ENCODE measurements at places on chromosomes 11 and 22.

GRCh38 chr11:9568854-9569587 is 4.4 kb upstream of the WEE1 start:
- DNase-seq, result peak; percentile 84

- no peak for DNase-seq
These were observed 1.2 kb upstream of the YDJC start for GRCh38 chr22:21631025-21631424.

GRCh38 chr22:24553597-24554312 is 1.2 kb downstream of the GUCD1 start:
- DNase-seq, result peak; percentile 26

GRCh38 chr11:132177106-132177505 is 806.7 kb downstream of the NTM start:
- DNase-seq, result no peak

GRCh38 chr11:134742224-134742612 is 330.2 kb upstream of the B3GAT1 start:
- no peak for DNase-seq

GRCh38 chr11:123132881-123133280 is 62.2 kb downstream of the CLMP start:
- DNase-seq, result no peak

- DNase-seq, result no peak
These were observed 207.8 kb downstream of the RAB38 start for GRCh38 chr11:87967459-87967858.

DNA sequence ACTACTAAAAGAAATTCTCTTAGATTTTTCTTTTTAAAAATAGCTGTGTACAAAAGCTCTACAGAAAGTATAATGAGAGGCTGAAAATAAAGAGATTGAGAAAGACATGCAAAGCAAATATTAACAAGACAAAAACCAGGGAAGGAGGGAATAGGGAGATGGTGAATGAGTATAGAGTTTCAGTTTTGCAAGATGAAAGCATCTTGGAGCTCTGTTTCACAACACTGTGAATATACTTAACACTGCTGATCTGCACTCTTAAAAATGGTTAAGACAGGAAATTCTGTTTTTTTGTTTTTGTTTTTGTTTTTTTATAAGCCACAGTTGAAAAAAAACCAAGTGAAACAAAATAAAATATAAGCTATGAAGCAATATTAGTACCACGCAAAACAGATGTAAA is 5.5 kb downstream of the TMEM218 start:
- DNase-seq, result no peak

- DNase-seq, result no peak
These were observed 24.0 kb upstream of the LRRC10B start for GRCh38 chr11:61484541-61484940.

GRCh38 chr11:3225826-3226750 is 6.1 kb downstream of the MRGPRE start:
- no peak for DNase-seq

DNA sequence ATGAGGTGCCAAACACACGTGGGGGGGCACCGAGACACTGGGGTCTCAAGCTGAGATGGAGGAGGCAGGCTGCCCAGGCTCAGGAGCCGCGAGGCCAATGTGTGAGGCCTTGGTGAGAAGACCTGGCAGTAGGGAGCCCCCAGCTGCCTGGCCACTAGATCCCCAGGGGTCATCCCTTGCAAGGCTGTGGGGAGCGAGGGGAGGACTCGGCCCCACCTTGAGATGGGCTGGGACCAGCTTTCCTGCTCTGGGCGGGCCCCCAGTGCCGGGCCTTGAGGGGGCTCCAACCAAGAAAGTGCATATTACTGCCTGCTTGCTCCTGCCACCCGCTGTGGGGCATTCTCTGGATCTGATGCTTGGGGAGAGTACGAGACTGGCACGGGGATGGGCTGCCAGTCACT is 107.0 kb downstream of the CTTN start:
- DNase-seq, result peak; percentile 38

GRCh38 chr22:17628406-17629172 is at the start of gene ATP6V1E1:
ATP6V1E1 (minus strand) TSS chr22:17628749; CDS start chr22:17628635, 114 bp downstream.
- peak; percentile 97 for DNase-seq

- DNase-seq, result no peak
These were observed 252.2 kb upstream of the MTNR1B start for GRCh38 chr11:92717240-92717639.

GRCh38 chr22:26565181-26565580 is 24.8 kb downstream of the TPST2 start:
- peak; percentile 80 for DNase-seq

DNA sequence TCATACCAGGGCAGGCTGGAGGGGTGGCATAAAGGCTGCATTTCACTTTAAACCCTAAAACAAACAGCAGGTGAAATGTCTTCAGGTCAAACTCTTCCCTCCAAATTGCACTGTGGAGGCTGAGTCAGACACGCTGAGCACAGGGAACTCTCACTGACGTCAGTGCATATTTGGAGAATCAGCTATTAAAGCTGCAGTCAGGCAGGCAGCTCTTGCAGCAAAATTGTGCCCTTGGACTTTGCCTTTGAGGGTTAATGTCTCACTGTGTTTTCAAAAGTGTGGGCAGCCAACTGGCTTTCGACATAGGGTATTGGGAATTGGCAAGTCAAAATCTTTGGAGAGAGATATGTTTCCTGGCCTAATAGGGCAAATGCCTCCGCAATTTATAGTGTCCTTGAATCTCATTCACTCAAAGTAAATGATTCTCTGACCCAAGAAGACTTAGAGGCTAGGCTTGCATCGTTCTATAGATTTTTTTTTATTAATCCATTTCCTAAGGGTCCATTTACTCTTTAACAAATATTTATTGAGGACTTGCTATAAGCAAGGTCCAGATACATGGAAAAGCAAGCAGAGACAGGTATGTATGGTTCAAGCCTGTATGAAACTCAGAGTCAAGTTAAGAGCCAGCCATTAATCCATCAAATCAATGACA is 27.7 kb upstream of the SMCO4 start:
- peak; percentile 52 for DNase-seq

GRCh38 chr22:38314933-38315822 is 2.1 kb downstream of the CSNK1E start:
- DNase-seq, result no peak

- DNase-seq, result peak; percentile 67
These were observed 12.7 kb upstream of the TMEM218 start for GRCh38 chr11:125123947-125124617.

DNA sequence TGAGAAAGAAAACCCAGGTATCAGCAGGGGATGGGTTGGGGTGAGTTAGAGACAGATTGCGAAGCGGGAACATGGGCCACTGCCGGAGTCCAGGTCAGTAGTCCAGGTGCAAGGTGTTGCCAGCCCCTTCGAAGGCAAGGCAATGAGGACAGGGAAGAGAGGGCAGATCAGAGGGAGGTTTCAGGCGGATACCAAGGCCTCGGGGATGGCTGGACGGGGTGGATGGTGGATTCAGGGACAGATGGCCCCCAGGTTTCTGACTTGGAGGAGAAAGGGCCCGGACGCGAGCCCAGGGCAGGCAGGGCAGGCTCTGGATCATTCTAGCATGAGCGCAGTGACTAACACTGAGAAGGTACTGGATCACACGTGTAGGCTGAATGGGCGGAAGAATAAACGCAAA is 25.4 kb upstream of the IGSF9B start:
- no peak for DNase-seq

- DNase-seq, result no peak
These were observed 71.4 kb downstream of the FANCF start for GRCh38 chr11:22554221-22554620.

- DNase-seq, result no peak
These were observed 126.0 kb downstream of the SYN3 start for GRCh38 chr22:32932176-32932575.

- no peak for DNase-seq
These were observed 38.0 kb upstream of the CD82 start for GRCh38 chr11:44527476-44527875.

GRCh38 chr11:130882138-130882551 is 34.1 kb downstream of the SNX19 start:
- no peak for DNase-seq

GRCh38 chr11:119710417-119710816 is 18.6 kb downstream of the NECTIN1 start:
- DNase-seq, result no peak

- no peak for DNase-seq
These were observed 320.4 kb downstream of the CADM1 start for GRCh38 chr11:115183830-115184229.

DNA sequence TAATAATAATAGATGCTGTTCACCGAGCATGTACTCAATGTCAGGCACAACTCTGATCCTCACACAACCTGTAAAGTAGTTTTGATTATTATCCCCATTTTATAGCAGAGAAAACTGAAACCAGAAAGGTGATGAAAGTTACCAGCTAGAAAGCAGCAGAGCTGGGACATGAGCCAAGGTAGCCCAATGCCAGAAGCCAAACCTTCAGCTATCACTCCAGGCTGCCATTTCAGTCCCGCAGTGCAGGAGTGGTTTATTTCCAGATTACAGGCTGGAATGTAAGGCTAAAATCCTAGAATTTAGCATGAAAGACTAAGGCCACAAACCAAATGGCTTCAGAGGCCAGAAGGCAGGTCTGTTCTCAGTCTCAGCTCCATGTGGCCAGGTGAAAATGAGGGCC is 108.8 kb downstream of the TENM4 start:
- no peak for DNase-seq

- DNase-seq, result no peak
These were observed 5.5 kb downstream of the VPS37C start for GRCh38 chr11:61155741-61156140.

DNA sequence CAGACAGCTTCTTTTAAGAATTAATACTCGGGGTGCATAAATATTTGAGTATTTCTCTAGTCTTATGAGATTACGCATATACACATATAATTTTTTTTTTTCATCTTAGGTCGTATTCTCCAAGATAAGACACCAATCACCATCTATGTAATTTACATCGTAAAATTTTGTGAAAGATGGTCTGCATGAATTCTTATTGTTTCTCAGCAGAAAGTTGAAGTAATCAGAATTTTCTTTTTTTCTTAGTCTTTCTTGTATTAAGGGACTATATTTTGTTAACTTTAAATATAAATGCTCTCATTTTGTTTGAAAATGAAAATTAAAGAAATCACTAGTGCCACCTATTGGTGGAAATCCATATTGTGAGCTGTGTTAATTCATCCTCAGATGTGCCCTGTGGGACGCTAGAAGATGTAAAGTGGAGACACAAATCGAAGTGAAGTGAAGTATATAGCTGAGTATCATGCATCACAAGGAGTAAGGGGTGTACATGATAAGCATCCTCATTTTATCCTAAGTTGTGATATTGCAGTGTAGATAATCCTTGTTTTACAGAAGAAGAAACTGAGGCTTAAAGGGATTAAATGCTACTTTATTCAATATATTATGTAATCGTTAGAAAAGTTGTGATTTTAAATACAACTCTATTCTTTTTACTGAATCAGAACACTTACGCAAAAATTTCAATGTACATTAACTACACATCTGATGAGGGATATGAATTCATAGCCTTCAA is 2084.3 kb downstream of the LRRC4C start:
- no peak for DNase-seq

DNA sequence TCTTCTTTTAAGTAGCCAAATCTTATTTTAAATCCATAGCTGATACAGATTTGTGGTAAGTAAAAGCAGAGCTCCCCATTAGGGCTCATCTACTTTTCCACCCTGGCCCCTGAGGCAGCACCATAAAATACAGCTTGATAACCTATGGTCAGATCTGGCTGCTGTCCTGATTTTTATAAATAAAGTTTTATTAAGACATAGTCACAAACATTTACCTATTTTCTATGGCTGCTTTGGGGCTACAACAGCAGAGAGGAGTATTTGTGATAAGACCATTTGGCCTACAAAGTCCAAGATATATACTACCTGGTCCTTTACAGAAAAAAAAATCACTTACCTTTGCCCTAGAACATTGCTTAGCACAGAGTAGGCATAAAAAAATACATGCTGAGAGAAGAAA is 200.0 kb upstream of the SEZ6L start:
- no peak for DNase-seq

- peak; percentile 64 for DNase-seq
These were observed 12.7 kb downstream of the TMEM45B start for GRCh38 chr11:129828301-129828836.

DNA sequence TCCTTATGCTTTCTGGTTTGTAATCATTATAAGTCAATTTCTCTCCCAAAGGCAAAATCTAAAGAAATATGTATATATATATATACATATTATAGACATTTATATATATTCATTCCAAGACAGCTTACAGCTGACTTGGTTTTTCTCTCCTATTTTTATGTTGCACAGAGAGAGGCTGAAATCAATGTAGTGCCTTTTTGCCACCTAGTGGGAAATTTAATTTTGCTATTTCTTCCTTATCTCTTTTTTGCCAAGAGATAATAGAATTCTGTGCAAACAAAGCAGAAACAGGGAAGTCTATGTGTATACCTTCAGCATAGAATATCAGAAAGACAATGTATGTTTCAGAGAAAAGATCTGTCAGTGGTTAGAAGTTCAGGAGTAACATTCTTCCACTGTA is 186.0 kb upstream of the ANO5 start:
- no peak for DNase-seq

DNA sequence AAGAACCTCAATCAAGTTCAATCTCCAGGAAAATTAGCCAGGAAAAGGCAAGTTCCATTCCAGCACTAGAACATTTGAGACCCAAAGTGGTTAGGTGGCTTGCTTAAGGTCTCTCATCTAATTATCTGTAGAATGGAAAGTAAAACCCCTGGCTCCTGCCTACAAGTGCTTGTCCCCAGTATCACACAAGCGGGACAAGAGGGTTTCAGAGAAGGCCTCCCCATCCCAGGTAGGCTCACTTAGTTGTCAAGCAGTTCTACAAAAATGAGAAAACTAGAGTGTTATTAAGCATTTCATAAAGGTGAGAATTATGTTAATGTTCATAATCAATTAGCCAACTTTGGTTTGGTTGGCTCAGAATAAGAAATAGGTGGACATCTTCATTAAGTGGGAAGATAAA is 5.5 kb downstream of the POU2AF1 start:
- no peak for DNase-seq

DNA sequence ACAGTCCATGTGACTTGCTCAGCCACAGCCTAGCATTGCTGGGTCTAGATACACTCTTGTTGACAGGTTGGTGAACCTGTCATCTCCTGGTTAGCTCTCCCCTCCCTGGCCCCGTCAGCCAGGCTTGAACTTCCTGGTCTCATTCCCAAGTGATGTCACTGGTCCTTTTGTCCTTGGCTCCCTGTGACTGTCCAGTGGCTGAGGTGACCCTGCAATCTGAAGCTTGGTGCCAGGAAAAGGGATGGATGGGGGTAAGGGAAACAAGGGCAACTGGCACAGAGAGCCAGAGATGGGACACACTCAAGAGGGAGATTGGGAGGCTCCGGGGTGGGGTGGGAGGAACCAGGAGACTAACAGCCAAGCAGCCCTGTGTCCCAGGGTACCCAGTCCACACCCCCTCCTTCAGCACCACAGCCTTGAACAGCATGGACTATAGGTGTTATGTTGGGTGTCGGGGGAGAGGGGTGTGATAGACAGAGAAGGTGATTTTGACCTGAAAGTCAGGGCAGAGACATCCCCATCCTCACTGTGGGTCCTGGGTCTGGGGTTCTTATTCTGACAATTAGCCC is 63.8 kb upstream of the THY1 start:
- peak; percentile 30 for DNase-seq

DNA sequence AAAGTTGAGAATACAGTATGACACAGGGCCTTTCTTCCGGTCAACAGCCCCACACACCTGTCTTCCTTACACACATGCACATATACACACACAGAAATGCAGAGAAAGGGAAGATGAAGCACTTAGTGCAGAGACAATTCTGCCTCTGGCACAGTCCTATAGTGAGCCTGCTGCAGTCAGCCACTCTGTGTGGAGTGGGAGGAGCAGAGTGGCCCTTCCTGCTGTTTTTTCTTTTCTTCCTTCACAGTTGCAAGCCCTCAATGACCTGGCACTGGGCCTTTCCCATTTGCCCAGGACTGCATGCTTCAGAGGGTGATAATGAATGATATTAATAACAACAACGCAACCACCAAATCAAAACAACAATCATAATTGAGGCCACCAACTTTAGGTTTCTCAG is 527.0 kb upstream of the B3GAT1 start:
- no peak for DNase-seq
